H1 (cell line): ENCODE measurements at places on chromosomes 3 and 15. TPM values are rescaled to one million over a fixed set of nuclear protein-coding genes. Genes with fewer than 3 reads are reported as not detected.

DNA sequence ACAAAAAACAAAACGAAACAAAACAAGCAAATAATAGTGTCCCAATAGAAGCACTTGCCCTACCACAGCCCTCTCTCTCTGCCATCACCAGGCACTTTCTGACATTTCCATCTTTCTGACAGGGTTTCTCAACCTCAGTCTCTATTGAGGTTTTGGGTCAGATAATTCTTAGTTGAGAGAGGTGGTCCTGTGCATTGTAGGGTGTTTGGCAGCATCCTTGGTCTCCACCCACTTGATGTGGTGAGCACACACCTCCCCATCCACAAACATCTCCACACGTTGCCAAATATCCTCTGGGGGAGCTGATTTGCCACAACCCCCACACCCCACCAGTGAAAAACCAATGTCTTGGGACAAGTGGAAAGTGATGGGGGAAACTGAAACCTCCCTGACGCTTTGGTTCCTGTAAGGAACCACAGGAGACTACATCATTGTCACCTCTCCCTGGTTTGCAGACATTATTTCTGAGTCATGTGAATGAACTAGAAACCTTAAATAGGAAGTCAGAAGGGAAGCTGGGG is 733.7 kb upstream of the CFAP20DC start:
- DNase-seq = no peak

DNA sequence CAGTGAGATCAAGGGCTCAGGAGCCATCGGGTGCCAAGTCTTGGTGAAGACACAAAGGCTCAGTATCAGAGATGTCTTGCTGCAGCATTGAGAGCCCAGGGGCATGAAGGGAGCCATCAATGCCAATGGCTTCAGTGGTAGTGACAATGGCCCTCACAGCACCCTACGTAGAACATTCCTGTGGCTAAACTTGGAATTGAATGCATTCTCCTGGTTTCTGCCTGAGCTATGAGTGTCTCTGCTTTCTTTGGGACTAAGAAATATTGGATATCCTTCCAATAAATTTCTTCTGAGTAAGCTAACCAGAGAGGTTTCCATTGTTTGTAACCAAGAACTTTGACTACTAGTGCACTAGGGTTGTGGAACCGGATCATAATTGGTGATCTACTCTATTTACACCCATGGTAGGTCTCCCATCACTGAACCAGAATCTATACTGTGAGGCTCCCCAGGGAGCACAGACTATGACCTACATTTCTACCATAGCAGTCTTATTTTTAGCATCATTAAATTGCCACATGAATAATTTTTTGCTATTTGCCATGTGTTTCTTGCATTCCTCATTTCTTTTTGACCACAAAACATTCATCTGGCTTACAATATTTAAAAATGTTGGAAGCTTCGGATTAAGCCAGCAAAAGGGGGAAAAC is 31.6 kb upstream of the PDZRN3 start:
- DNase-seq = no peak

DNA sequence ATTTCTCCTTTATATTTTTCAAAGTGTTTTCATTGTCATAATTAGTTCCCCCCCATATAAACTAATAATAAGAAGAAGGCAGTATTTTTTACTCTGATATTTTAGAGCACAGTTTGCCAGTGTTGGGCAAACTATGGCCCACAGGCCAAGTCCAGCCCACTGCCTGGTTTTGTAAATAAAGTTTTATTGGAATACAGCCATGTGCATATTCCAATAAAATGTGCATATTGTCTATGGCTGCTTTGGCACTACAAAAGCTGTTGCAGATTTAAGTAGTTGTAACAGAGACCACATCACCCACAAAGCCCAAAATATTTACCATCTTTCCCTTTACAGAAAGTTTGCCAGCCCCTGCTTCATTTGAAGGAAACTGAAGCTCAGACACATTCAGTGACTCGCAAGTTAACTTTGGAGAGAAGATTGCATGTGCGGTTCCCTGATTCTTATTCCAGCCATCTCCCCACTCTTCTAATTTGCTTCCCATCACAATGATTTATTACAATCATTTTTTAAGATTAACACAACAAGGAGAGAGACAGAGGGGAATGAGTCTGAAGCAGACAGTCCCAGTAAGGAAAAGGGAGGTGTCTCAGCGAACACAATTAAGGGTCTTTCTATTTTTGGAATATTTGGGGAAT is 48.9 kb downstream of the RFTN1 start:
- DNase-seq = no peak

DNA sequence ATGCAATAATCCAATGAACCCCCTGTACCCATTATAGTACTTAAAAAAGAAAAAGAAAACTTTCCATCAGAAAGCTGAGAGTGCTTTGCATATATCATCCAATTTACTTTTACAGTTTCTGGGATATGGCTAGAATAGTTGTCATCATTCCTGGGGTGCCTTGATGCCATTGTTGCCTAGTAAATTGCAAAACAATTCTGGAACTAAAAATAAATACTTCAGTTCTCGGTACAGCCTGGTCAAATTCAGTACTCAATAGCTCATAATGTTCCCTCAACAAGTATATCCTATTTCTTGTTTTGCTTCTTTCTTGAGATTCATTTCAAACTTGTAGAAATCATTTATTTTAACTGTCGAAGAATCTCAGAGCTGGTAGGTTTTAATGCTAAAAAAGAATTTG is 334.7 kb upstream of the MDFIC2 start:
- DNase-seq = no peak

DNA sequence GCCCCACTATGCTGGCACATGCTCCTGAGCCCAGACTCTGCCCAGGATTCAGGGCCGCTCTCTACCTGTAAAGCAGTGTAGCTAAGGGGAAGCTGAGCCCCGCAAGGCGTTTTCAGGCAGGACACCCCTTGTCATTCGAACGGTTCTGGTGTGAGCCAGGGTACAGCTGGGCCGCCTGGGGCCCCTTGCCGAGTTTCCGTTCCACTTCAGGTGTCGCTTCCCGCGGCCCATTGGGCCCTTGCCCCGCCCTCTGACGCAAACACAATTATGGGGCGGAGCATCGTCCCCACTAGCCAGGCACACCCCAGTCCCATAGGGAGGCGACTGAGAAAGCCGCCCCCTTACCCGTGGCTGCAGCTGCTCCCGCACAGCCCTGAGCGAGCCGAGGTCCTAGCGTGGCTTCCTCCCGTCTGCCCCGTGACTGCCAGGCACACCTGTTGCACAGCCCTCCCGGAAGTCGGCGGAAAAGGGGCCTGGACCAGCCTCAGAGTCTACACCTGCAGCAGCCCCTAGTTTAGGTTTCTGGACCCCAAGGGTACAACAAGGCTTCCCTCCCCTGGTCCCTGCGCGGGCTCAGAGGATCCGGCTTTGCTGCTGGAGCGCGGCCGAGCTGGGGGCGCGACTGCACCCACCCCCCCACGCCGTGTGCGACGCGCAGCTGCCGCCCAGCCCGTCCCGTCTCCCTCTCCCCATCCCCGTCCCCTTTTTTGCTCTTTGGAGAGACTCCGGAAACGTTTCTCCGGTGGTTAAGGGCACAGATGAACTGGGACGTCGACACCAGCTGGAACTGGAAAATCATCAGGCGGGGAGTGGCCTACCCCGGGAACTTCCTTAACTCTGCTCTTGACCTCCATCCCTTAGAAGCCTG is at the start of gene PLSCR2:
TSS of gene PLSCR2 (minus strand) at position 412 of the 868 bp plus-strand sequence. CDS start 9,657 bp downstream, outside the sequence.
- DNase-seq = no peak

DNA sequence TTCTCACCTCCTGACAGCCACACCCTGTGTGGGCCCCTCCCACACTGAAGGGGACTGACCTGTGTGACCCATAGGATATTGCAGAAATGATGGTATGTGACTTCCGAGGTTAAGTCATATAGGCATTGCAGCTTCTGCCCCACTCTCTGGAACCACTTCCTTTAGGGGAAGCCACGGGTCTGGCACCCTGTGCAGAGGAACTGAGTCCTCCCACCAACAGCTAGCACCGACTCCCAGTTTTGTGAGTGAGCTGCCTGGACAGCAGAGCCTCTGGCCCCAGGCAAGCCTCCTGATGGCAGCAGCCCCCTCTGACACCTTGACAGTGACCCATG is 24.6 kb upstream of the SLC6A6 start:
- DNase-seq = no peak

DNA sequence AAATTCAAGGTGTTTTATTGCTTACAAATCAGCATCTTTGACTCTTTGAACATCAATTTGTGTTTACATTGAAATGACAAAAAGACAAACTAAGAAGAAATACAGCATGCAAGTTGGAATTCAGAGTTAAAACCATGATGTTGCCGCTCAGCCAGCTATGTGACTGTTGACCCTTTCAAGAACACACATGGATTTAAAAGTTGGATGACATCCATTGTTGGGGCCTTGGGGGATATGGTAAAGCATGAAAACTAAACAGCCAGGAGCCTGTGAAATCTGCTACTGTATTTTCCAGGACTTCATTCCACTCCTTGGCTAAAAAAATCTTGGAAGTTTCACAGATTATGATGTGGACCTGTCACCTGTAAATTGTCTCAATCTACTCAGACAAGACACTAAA is 4.6 kb downstream of the P2RY1 start:
- no peak for DNase-seq

GRCh38 chr15:77028451-77029165 is 33.7 kb downstream of the PSTPIP1 start:
- no peak for DNase-seq

GRCh38 chr3:16102905-16103364 is 71.5 kb upstream of the GALNT15 start:
- no peak for DNase-seq

ANKUB1 gene
- polyA plus RNA-seq = not detected in 2 replicates
